HuH-7.5 (cell line): ENCODE measurements at places on chromosomes 1 and 21.

GRCh38 chr1:184956999-184957700 is 17.2 kb downstream of the NIBAN1 start:
- no peak for DNase-seq

DNA sequence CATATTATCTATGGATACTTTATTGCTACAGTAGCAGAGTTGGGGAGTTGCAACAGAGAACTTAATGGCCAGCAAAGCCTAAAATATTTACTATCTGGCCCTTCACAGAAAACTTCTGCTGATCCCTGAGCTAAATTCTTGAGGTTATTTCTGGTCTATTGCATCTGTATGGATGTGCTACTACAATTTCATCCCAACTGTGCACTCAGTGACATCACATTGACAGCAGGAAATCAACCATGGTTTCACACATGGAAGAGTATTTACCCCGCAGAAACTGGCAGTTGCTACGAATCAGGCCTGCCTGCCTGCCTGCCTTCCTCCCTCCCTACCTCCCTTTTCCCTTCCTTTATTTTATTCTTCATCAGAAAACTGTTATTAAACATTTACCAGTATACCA is 12.1 kb downstream of the CLCA2 start:
- no peak for DNase-seq

DNA sequence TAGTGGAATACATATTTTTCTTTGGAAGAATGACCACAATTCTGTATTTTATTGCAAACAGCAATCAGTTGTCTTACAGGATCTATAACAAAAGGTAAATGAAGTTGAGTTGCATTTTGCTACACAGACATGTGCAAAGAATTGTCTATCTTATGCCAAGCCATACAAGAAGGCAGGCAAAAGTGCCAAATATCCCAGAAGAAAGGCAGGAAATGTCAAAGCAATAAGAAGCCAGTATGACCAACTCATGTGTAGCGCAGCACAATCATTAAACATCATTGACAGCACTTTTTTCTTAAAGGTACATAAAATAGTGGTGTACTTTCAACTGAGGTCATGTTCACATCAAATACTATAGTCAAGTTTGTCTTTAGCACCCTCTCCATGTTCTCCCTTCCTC is 42.7 kb downstream of the NIBAN1 start:
- DNase-seq: no peak

DNA sequence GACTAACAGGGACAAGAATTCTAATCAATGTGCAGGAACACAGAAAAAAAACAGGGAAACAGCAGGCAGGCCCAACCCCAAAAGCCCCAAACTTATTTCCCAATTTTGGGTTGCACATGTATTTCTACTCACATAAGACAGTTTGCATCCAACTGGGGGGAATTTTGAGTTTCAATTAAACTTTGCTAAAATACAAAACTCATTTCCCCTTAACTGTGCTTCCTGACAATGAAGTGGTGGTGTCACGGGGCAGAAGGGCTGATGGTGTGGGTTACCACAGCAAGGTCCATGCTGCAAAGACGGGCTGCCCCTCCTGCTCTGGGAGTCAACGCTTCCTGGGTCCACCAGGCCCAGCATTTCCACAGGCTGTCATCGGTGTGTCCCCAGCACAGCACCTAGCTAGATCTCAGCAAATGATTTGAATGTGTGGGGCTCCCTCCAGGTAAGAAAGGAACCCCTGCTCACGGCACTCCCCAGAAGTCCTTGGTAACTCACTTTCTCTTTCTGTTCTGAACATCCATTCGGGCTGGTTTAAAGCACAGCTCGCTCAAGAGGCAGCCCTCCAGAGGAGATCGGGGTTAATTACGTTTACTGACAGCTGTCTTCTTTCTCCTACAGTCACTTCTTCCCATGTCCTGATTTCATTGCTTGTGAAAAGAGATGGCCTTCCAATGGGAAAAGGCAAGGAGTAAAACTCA is 27.4 kb downstream of the HIVEP3 start:
- no peak for DNase-seq

GRCh38 chr1:35915693-35916092 is 15.2 kb upstream of the AGO3 start:
- no peak for DNase-seq

DNA sequence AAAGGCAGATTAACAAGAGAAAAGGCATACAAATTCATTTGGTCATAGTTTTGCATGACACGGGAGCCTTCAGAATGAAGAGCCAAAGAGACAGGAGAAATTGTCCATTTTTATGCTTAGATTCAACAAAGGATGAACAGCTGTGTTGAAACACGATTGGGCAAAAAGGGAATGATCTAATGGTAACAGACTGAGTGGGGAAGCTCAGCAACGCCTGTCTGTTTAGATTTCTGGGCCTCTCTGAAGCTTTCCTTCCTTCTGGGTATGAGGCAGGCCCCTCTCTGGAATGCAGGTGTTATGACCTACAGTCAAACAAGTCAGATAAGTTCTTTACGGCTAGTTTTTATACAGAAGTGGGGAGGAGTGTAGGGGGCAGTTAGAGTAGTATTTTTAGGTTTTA is 154.6 kb downstream of the RGS7 start:
- DNase-seq: no peak

DNA sequence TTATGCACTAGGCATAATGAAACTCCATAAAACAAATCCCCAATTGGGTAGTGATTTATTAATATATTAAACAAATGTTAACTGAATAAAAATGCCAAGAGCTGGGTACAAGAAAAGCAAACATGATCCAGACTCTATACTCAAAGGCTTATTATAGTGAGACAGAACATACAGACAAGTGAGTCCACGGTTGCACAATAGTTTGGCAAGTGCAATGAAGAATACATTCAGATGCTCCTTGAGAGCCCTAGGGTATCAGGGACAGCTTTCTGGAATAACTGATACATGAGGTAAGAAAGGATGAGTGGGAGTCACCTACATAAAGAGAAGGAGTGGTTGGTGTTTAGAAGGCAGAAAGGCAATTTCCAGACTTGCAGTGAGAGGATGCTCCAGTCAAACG is 85.1 kb downstream of the VAV3 start:
- DNase-seq: no peak
